Aorta (tissue), 5 donors: ENCODE measurements at places on chromosomes 1 and 21.

DNA sequence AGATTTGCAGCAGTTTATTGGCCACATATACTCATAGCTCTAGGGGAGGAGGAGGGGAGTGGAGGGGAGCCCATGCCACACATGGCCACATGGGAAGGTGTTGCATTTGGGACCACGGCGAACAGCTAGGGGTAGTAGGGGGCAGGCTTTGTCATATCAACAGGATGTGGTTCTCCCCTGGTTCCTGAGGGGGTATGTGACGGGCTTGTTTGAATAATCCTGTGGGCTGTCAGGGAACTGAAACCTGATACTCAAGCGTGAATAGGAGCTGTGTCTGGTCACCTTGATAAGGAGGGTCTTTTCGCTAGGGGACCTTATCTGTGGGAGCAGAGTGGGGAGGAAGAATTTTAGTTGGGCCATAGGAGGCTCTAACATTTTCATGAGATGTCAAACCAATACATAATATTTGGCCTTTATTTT is 264.7 kb downstream of the CTH start:
- no peaks in the 10 kb centered on the region for H3K4me1 ChIP-seq
- H3K4me3 ChIP-seq, result no peak overlapping the region
- no peak overlapping the region for H3K27ac ChIP-seq
- no peaks in the 10 kb centered on the region for H3K36me3 ChIP-seq
- DNase-seq, result no peak

- no peaks in the 10 kb centered on the region for H3K27me3 ChIP-seq
- no peak overlapping the region for H3K27ac ChIP-seq
- no peak for DNase-seq
- no peak overlapping the region for H3K4me3 ChIP-seq
- no peaks in the 10 kb centered on the region for H3K36me3 ChIP-seq
These were observed 30.1 kb downstream of the LRRC8D start for GRCh38 chr1:89850844-89851415.

DNA sequence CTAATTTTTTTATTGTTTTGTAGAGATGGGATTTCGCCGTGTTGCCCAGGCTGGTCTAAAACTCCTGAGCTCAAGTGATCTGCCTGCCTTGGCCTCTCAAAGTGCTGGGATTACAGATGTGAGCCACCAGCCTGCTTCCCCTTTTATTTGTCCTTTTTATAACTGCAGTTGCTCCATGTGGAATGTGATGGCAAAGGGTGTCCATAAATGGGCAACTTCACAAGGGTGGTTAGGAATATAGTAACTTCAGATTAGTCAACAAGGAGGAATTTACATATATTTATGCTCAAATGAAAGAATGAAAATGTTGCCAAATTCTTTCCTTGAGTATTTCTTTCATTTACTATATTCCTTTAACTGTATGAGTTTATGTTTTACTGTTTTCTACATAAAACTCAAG is 182.9 kb downstream of the BACH1 start:
- no peaks in the 10 kb centered on the region for H3K27me3 ChIP-seq
- no peaks in the 10 kb centered on the region for H3K4me1 ChIP-seq
- H3K27ac ChIP-seq, result no peak overlapping the region
- H3K36me3 ChIP-seq, result no peaks in the 10 kb centered on the region

DNA sequence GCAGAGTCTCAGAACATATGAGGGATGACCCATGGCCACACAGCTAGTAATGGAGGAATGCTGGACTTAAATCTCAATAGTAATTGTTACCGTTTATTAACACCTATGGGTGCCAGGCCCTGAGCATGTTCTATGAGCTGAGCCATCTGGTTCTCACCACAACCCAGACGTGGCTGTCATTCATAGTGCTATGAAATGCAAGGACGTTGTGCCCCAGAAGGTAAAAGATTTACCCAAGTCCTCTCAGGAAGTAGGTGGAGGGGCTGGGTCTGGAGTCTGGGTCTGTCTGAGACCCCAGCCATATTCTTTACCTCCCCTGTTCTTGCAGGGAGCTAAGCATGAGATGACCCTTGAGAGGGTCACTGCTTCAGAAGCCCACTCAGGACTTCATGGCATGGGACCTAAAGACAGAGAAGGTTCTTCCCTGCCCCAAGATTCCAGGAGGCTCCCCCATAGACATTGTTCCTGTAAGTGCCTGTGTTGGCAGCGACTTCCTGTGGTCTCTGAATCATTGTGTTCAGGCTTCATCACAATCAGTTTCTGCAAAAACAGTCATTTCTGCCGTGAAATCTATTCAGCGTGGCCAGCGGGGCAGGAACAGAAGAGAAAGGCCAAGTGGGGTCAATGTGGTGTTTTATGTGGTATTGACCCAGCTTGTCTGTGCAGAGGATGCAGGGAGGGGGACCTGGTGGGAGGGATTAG is 475.4 kb downstream of the PTPRU start:
- no peaks in the 10 kb centered on the region for H3K4me1 ChIP-seq
- H3K36me3 ChIP-seq, result no peaks in the 10 kb centered on the region
- no peaks in the 10 kb centered on the region for H3K27me3 ChIP-seq
- DNase-seq, result peak; percentile 59

DNA sequence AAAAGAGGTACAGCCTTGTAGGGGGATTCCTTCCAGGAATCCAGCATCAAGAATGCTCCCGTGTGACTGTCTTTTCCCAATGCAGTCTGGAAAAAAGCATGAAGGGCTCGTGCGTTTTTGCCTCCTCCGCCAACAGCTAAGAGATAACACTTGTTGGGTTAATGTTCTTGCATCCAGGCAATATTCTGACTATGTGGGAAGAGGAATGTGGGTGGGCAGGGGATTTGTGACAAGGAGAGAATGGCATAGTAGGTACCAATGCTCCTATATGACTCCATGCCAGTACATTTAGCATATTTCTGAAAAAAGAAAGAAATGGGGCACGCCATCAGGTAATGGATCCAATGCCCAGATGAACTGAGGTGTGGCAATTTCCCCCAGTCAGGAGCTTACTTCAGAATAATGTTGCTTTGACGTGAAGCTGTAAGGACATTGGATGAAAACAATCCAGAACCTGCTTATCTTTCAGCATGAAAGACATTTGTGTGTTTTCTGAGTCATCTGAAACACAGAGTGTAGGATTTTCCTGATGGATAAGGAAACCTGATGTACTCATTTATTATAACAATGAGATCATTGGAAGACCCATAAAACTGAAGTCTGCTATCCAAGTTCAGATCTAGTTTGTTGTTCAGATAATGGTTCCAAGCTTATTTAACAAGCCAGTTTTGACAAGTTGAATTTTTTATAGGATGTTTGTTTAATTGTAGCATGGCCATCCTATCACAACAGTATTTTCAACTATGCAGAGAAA is 105.5 kb downstream of the LYPLAL1 start:
- H3K4me3 ChIP-seq, result no peak overlapping the region
- no peaks in the 10 kb centered on the region for H3K36me3 ChIP-seq
- H3K27me3 ChIP-seq, result no peaks in the 10 kb centered on the region
- no peak overlapping the region for H3K27ac ChIP-seq
- DNase-seq, result no peak

DNA sequence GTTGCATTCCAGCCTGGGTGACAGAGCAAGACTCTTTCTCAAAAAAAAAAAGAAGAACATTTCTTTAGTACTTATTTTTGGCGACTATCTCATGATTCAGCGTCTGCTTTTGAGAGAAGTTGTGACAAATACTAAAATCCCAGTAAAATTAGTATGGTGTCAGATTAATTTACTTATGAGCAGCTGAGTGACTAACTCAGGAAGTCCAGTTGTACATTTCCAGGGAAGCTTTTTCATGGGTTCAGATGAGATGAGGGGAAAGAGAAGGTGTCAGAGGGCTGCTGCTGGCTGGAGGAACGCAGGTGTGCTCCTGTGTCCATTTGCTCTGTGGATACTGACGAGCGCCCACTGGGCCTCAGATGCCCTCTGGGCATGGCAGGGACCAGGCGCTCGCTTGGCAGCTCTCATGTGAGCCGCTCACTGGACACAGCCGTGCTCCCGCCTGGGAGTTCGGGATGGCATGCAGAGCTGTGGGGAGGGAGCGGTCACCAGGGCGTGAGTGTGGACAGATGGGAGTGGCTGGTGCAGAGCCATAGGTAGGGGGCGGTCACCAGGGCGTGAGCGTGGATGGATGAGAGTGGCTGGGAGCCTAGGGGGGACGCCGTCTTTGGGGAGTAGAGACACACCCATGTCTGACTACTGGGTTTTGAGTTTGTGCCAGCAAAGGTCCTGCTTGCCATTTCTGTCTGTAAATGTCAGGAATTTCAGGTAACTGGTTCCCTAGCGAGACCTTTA is 55.0 kb downstream of the ADARB1 start:
- no peaks in the 10 kb centered on the region for H3K27me3 ChIP-seq
- peak; percentile 85 for DNase-seq
- no peak overlapping the region for H3K4me3 ChIP-seq
- H3K4me1 ChIP-seq, result no peaks in the 10 kb centered on the region

DNA sequence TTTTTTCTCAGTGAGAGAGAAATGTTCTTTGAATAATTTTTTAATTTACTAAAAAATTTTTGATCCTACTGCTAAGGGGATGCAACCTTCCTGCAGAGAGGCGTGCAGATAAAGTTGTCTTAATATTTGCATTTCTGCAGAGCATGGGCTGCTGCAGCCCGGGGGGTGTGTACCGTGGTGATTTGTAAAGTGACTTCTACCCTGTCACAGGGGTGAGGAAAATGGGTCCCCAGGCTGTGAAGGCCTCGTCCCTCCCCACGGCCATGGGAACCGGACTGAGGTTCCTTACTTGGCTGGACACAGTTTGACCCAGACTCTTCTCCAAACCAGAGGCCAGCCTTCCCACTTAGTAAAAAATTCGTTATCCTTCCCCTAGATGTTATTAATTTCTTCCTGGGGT is 9.5 kb upstream of the C1orf174 start:
- no peaks in the 10 kb centered on the region for H3K36me3 ChIP-seq
- no peak overlapping the region for H3K4me3 ChIP-seq
- H3K27ac ChIP-seq, result no peak overlapping the region
- H3K4me1 ChIP-seq, result no peaks in the 10 kb centered on the region
- DNase-seq, result no peak
- H3K27me3 ChIP-seq, result no peaks in the 10 kb centered on the region

GRCh38 chr1:19057182-19057779 is 100.8 kb upstream of the IFFO2 start:
- no peaks in the 10 kb centered on the region for H3K36me3 ChIP-seq
- H3K4me1 ChIP-seq, result no peaks in the 10 kb centered on the region
- DNase-seq, result no peak
- H3K4me3 ChIP-seq, result no peak overlapping the region

DNA sequence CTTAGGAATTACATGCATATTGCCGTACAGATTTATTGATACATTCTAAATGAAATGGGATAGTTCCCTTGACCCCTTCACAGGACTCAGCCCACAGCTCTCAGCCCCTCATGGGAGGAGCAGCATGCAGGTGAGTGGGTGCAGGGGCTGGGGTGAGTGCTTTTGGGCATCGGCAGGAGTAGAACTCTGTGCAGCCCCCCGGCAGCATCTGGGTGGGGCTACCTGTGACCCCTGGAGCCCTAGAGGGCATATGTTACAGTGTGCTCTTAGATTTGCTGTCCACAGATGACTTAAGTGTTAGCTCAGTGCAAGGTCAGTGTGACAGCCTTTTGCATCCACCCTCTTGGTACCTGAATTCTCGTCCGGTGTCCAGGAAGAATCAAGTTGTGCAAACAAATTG is 120.3 kb downstream of the GALNT2 start:
- no peaks in the 10 kb centered on the region for H3K36me3 ChIP-seq
- no peak for DNase-seq
- H3K27ac ChIP-seq, result no peak overlapping the region
- H3K27me3 ChIP-seq, result no peaks in the 10 kb centered on the region

- H3K4me1 ChIP-seq, result no peaks in the 10 kb centered on the region
- no peak for DNase-seq
- H3K36me3 ChIP-seq, result no peaks in the 10 kb centered on the region
These were observed 35.3 kb downstream of the RGS8 start for GRCh38 chr1:182649041-182649440.

DNA sequence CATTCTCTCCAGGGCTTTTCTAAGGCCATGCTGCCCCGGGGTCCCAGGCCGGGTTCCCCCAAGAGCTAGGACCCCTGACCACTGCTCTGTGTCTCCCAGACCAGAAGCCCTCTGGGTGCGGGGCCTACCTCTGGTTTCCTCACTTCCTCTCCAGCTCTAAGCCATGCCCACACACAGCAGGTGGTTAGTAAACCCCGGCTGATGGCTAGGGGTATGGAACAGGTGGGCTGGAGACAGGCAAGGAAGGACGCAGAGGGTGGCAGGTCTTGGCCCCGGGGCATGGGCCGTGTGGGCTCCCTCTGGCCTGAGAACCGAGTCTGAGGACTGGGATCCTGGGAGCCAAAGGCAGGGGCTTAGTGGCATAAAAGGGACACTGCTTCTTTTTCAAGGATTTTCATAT is 15.9 kb upstream of the PLCH2 start:
- H3K27me3 ChIP-seq, result no peaks in the 10 kb centered on the region
- no peak overlapping the region for H3K4me3 ChIP-seq
- H3K4me1 ChIP-seq, result no peaks in the 10 kb centered on the region

- H3K4me3 ChIP-seq, result no peak overlapping the region
- H3K4me1 ChIP-seq, result no peaks in the 10 kb centered on the region
- no peak overlapping the region for H3K27ac ChIP-seq
- H3K27me3 ChIP-seq, result no peaks in the 10 kb centered on the region
- no peaks in the 10 kb centered on the region for H3K36me3 ChIP-seq
- DNase-seq, result no peak
These were observed 180.7 kb downstream of the ZC3H11B start for GRCh38 chr1:219432191-219432606.

DNA sequence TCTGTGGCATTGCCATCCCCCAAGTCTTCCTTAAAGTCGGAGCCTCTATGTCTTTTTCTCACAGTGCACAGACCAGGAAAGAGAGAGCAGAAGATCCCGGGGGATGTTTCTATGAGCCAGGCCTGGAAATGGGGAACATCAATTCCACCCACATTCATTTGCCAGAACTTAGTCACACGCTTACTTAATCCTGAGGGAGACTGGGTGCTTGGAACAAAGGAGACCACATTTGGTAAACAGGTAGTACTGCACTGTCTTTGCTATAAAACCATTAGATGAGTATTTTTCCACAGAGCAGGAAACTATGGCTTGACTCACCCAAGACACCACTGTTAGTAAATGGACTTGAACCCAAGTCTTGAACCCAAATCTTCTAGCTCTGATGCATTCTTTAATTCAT is 60.7 kb upstream of the CTTNBP2NL start:
- H3K36me3 ChIP-seq, result no peaks in the 10 kb centered on the region
- DNase-seq, result no peak
- no peak overlapping the region for H3K4me3 ChIP-seq
- no peaks in the 10 kb centered on the region for H3K27me3 ChIP-seq

GRCh38 chr1:7421471-7422075 is 349.5 kb upstream of the VAMP3 start:
- no peaks in the 10 kb centered on the region for H3K36me3 ChIP-seq
- H3K4me1 ChIP-seq, result no peaks in the 10 kb centered on the region
- DNase-seq, result peak; percentile 66
- no peaks in the 10 kb centered on the region for H3K27me3 ChIP-seq
- H3K4me3 ChIP-seq, result no peak overlapping the region

- H3K27ac ChIP-seq, result no peak overlapping the region
- H3K27me3 ChIP-seq, result no peaks in the 10 kb centered on the region
- H3K4me3 ChIP-seq, result no peak overlapping the region
- peaks cover 7% of the 10 kb centered on the region for H3K36me3 ChIP-seq
These were observed 36.5 kb downstream of the SCCPDH start for GRCh38 chr1:246760422-246761347.
